AML-193 (cell line): ENCODE measurements at places on chromosomes 1 and 21.

- DNase-seq: no peak
These were observed 114.5 kb upstream of the PLPPR5 start for GRCh38 chr1:99119188-99119587.

- no peak for DNase-seq
These were observed 184.5 kb downstream of the DHRS3 start for GRCh38 chr1:12433323-12434053.

- no peak for DNase-seq
These were observed 5.3 kb downstream of the DENND2D start for GRCh38 chr1:111195002-111195684.

DNA sequence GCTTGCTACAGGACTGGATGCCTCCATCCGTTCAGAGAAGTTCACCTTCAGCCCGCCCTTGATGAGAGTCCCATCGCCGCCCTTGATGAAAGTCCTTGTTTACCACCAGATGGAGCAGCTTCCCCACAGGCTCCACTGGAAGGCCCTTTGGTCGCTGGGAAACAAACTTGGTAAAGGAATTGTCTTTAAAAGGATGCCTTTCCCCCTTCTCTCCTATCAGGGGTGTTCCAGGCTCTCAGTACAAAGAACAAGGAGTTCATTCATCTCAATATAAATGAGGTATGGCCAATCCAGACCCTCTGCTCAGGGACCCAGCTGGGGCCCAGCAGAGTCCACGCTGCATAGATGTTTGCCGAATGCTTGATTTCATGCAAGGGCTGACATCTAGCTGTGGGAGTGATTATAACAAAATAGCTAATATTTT is 50.8 kb downstream of the CAPN9 start:
- DNase-seq: peak; percentile 19

GRCh38 chr1:61042466-61043009 is 39.8 kb upstream of the NFIA start:
- DNase-seq: no peak

GRCh38 chr21:26522704-26523103 is 50.4 kb downstream of the CYYR1 start:
- DNase-seq: no peak

- peak; percentile 94 for DNase-seq
These were observed 9.0 kb upstream of the IFNGR2 start for GRCh38 chr21:33394260-33394659.

GRCh38 chr1:39324888-39325287 is 120.4 kb downstream of the MACF1 start:
- DNase-seq: no peak

- DNase-seq: no peak
These were observed 7.2 kb upstream of the OLFML2B start for GRCh38 chr1:162030759-162031280.

GRCh38 chr1:55257958-55258357 is 42.8 kb upstream of the USP24 start:
- peak; percentile 4 for DNase-seq

GRCh38 chr1:154418062-154418921 is 13.1 kb downstream of the IL6R start:
- DNase-seq: no peak

DNA sequence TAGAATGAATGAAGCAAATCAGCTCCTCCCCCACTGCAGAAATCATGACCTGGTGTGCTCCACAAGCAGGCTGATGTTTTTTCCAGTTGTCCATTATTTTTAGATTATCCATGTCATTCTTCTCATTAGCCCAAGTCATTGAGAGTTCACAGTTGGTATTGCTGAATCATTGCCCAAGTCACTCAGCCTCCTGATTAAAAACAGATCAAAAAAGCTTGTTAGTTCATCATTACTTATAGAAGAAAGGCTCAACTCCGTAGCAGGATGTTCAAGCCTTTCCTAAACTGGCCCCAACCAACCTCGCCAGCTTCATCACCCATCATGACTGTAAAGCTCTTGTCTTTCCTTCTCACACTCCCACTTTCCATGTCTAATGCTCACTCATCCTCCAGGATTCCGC is 161.3 kb upstream of the CTTNBP2NL start:
- no peak for DNase-seq

GRCh38 chr1:237953238-237953637 is 62.5 kb upstream of the ZP4 start:
- DNase-seq: no peak

GRCh38 chr1:244974550-244974949 is 110.2 kb upstream of the HNRNPU start:
- no peak for DNase-seq

DNA sequence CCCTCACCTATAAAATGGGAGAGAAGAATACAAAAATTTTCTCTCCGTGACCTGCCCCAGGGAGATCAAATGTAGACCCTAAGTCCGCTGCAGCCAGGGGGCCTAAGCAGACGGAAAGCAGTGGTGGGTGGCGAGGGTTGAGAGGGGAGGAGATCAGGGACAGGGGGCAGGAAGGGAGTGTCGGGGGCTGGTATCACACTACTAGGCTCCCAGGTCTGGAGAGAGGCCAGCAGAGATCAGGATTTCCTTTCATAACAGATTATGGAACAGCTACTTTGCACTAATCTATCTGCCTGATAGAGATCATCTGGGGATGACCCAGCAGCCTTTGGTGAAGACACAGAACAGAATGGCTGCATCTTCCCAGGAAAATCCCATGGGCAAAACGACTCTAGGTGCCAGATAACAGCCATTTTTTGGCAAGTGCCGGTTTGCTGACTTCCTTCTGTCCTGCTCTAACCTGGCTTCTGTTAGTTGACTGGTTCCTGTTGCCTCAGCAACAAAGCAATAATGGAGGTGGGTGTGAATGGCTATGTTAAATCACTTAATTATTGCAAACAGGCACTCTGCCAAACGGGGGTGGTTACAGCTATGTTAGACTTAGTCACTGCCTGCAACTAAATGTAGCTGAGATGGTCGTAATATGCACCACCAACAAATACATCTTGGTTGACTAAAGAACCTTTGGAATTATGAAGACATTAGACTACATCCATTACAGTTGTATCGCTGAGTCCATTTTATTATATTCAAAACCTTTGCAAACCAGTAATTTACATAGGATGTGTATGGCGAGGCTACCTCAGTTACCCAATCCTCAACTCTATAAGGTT is 30.0 kb upstream of the EPS8L3 start:
- DNase-seq: peak; percentile 56

DNA sequence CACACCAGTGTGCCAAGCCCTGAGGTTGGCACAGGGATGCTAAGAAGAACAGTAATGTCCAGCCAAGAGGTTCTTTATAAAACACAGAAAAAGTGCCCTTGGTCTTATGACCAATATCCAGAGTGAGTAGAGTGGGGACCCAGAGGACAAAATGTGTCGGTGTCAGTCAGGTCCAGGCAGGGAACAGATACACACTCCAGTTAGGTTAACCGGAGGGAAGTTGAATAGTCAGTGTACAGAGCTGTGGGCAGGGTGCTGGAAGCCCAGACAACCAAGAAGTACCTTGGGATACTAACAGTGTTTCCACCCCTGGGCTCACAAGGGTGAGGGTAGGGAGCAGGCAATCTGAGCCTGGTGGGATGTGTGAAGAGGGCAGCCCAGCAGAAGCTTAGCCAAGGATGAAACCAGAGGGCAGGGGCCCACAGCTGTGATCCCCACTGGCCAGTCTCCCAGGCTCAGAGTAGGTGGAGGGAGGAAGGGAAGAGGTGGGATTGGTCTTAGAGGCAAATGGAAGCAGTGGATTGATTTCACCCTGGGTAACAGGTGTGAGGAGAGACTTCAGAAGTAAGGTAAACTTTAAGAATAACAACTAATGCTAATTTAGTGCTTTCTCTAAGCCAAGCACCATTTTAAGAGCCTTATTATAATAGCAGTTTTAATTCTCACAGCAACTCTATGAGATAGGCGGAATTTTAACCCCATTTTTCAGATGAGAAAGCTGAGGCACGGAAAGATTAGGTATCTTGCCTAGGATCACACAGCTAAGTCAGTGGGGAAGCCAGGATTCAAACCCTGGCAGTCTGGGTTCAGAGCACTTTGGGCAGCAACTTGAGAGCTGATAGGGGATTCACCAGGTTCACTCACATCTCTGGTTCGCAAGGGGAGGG is 143.4 kb upstream of the HOOK1 start:
- no peak for DNase-seq

DNA sequence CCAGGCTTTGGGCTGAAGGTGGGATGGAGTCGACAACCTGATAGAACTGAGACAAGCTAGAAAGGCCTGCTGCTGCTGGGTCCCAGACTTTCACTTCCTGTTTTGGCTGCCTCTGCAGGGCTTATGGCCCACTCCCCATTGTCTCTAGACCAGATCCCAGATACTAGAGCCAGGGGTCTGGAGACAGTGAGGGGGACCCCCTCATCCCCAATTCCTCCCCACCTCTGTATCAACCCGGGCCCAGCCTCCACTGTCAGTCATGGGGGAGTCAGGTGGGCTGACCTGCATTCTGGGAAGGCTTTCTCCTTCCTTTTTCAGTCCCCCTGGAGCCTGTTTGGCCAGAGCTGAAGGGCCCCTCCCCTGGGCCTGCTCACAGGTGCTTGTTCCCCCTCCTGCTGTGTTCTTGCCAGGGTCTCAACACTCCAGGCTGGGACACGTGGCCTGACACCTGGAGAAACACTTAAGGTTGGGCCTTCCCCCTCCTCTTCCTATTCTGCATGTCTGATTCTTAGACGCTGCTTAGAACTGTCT is 18.0 kb upstream of the ETV3L start:
- DNase-seq: no peak

DNA sequence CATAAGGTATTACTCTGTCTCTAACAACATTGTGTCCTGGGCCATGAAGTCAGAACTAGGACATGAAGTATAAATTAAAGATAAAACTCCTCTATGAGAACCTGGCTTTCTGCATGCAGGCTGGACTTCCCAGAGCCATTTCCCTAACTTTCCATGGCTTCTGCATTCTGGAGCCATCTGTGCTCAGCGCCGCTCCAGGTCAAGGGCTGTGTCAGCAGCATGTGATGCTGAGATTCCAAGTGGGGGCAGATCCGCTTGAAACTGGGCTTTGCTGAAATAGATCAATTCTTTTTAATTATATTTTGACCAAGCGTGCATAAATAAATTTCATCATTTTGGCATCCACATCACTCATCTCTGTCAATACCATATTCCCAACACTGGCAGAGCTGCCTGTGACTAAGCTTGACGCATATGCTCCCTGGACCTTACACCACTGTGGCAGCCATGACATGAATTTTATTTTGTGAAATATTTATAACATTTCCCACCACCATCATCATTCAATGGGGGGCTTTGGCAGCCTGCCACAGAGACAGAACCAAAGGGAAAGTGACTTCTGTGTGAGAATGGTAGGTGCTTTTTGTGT is 110.4 kb upstream of the KCNK1 start:
- DNase-seq: no peak

DNA sequence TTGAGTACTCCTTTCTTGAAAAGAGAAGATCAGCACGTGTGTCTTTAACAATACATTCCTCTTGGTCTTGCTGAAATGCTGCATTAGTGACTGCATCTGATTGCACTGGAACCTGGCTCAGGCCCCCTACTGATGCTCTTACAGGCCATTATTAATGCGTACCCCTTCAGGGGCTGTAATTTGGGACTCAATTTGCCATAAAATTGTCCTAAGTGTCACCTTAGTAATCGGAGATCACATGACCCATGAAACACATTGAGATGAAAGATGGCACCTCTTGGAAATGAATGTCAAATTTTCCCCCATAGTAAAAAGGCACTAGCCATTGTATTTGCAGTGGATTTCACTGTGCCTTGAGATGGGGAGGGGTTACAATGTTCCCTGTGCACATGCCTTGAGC is 563.3 kb downstream of the KIF26B start:
- no peak for DNase-seq

DNA sequence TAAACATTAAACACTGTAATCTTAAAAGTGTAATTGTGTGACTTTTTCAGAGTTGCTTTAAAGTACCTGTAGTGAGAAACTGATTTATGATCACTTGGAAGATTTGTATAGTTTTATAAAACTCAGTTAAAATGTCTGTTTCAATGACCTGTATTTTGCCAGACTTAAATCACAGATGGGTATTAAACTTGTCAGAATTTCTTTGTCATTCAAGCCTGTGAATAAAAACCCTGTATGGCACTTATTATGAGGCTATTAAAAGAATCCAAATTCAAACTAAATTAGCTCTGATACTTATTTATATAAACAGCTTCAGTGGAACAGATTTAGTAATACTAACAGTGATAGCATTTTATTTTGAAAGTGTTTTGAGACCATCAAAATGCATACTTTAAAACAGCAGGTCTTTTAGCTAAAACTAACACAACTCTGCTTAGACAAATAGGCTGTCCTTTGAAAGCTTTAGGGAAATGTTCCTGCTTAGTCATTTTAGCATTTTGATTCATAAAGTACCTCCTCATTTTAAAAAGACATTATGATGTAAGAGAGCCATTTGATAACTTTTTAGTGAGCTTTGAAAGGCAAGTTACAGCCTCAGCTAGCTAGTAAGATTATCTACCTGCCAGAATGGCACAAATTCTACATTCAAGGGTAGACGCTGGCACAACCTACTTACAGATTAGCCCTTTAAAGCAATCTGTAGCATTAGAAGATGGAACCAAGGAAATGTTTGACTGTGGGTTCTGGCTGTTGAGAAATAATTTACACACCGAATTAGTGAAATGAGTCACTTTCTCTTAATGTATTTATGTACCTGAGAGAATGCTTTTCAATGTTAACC is 9.4 kb downstream of the SOD1 start:
- no peak for DNase-seq

- no peak for DNase-seq
These were observed 1.7 kb downstream of the IGFN1 start for GRCh38 chr1:201192261-201192788.

DNA sequence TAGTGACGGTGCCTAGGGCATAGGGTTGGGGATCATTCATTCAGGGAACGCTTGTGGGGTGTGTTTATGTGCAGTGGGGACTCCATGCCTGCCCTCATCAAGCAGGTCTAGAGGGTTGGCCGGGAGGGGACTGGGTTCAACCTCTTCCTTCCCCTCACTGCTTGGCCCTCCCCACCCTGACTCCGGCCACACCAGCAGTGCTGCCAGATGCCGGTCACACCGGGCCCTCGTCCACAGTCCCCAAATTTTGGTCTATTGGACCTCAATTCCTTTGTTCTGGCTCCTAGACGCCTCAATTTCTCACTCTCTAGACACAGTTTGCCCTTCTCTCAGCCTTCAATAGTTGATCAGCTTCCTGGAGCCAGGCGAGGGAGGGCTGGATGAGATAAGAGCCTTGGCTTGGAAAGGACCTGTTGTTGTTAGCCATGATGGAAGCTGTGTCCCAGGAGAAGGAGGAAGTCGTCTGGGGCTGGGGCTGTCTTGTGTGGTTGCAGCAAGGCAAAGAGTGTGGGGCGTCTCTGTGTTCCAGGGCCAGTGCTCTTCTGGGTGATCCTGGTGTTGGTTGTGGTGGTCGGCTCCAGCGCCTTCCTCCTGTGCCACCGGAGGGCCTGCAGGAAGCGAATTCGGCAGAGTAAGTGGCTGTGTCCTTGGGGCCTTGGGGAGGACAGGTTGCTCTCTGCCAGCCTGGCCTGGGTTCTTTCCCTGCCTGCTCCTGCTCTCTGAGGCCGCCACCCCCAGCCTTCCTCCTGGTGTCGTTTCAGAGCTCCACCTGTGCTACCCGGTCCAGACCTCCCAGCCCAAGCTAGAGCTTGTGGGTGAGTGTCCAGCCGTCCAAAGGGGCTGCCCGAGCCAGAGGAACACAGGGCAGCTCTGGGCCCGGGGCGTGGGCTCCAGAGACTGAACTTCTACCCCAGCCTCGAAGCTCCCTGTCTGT is 41.1 kb upstream of the TNFRSF1B start:
- DNase-seq: peak; percentile 8

- no peak for DNase-seq
These were observed 4.2 kb downstream of the CYP4B1 start for GRCh38 chr1:46802901-46803574.

- no peak for DNase-seq
These were observed 216.4 kb upstream of the KIAA0040 start for GRCh38 chr1:175408986-175409385.
